GM13977 (cell line): ENCODE measurements at places on chromosomes 7 and 10.

- DNase-seq = no peak
Observed at GRCh38 chr10:8325024-8325980, 270.8 kb downstream of the GATA3 start.

DNA sequence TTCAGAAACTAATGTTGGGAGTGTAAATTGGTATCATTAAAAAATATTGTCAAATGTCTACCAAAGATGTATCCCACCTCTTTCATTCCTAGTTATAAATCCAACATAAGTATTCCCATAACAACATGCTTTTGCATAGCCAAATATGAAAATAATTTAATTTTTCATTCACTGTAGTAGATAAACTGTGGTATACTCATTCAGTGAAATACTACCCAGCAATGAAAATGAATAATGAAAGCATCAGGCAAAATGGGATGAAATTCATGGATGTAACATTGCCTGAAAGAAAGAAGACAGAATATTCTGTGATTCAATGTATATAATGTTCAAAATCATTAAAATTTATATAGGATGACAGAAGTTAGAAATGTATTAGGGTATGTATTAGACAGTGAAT, 629.0 kb upstream of the MBL2 start:
- DNase-seq = no peak

GRCh38 chr7:153034791-153035190, 275.2 kb downstream of the ACTR3B start:
- no peak for DNase-seq

DNA sequence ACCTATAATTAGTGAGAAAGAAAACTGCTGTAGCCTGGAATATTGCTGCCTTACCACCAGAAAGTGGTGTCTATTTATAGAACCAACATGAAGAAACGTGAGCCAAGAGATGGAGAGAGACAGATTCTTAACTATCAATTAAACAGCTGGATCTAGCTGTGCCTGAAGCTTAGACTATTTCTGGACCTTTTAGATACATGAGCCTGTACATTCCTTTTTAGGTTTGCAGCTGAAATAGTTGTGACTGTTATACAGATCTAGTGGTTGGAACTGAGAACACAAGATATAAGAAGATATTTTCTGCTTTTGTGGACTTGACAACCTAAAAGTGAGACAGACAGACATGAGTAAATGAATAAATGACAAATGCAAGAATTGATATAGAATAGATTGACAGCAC, 73.4 kb downstream of the CDK14 start:
- DNase-seq = no peak

DNA sequence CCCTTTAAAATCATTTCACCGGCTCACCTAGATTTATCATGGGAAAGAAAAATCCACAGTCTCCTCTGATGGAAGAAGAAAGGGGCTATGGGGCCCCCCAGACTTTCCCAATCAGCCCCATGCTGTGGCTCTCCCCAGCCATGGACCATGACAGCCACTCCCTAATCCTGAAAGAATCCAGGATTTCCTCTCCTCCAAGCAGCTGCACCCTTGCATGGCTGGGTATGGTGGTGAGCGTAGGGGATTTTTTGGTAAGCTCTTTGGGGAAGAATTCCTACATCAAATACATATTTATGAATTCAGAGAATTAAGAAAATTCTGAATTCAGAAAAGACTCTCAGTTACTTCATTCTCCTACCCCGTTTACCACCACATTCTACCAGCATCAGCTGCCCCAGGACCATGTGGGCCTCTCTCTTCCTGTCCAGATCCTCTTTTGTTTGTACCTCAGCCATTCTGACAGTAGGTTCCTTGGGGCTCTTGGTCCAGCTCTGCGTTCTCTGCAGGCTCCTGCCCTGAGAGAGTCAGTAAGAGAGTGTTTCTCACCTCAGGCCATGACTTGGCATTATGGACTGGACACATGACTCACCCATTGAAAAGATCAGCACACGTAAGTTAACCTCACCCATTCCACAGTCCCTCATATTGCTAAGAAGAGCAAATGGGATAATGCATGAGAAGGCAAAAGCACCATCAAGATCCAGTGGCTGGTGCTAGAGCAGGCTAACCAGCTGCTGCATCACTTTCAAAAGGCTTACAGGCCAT, 337.8 kb downstream of the ELMO1 start:
- DNase-seq = no peak

DNA sequence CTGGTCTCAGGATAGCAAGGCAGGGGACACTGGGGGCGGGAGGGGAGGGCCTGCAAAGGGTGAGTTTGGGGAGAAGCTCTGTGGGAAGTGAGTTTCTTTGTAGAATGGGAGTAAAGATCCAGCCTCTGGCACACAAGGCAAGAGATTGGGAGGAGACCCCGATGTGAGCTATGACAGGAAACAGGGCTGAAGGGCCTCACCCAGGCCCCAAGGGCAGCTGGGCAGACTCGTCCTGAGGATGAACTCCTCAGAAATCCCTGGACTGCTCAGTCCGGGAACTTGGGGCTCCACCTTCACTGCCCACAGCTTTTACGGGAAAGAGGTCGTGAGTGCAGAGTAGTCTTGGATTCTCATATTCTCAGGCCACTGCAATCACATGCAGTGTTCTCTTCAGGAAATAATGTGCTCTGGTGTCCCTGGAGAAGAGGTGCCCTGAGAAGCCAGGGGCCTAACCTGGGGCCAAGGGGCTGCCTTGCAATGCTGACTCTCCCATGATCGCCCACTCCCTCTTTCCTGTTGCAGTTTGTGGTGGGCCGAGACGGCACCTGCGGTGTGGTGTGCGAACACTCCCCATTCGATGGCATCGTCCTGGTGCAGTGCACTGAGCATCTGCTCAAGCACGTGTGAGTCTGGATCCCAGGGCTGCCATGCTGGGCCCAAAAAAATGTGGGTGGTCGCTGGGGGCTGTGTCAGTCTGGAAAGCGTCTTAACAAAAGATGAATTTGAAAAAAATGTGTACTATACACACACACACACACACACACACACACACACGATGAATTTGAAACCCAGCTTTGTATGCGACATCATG, 31.3 kb upstream of the C10orf53 start:
- no peak for DNase-seq

- DNase-seq = no peak
Observed at GRCh38 chr7:920351-921070, 34.0 kb downstream of the ADAP1 start.

DNA sequence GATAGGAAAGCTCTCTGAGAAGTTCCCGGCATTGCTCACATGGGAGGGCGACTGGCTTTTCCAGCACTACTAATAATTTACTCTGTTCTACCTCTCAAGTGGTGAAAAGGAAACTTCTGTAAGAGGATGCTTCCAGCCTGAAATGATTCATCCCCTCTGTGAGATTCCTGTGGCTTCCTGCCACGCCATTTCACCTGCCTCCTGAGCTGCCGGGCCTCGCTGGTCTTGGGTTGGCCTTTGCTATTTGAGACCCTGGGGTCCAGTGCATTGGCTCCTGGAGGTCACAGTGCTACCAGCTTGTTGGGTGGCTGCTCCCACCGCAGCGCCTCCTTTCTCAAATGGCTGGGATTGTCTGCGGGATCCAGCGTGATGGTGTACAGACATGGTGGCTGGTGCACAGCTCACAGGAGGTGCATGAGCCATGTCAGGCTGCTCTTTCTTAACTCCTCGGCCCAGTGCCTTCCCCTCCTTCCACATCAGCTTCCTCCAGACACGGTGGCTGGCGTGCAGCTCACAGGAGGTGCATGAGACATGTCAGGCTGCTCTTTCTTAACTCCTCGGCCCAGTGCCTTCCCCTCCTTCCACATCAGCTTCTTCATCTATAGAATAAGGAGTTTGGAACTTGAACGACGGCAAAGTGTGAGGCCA, 42.9 kb upstream of the PCBD1 start:
- DNase-seq = no peak

DNA sequence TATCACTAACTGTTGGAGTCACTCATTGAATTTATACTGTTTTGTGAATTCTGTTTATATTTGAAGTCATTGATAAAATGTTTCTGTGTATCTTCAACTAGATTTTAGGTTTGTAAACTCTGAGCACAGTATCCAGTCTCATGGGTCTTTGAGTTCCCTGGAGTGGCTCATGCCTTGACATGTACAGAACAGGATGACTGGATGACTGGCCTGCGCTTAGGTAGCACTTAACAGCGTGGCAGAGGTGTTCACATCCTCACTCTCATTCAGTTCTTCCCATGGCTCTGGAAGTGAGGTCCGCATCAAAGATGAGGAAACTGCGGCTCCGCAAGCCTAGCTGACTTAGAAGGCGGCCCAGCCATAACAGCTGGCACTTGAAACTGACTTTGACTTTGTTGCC, 576.9 kb downstream of the SUGCT start:
- no peak for DNase-seq

GRCh38 chr7:50310361-50310760, 5.8 kb downstream of the IKZF1 start:
- no peak for DNase-seq

DNA sequence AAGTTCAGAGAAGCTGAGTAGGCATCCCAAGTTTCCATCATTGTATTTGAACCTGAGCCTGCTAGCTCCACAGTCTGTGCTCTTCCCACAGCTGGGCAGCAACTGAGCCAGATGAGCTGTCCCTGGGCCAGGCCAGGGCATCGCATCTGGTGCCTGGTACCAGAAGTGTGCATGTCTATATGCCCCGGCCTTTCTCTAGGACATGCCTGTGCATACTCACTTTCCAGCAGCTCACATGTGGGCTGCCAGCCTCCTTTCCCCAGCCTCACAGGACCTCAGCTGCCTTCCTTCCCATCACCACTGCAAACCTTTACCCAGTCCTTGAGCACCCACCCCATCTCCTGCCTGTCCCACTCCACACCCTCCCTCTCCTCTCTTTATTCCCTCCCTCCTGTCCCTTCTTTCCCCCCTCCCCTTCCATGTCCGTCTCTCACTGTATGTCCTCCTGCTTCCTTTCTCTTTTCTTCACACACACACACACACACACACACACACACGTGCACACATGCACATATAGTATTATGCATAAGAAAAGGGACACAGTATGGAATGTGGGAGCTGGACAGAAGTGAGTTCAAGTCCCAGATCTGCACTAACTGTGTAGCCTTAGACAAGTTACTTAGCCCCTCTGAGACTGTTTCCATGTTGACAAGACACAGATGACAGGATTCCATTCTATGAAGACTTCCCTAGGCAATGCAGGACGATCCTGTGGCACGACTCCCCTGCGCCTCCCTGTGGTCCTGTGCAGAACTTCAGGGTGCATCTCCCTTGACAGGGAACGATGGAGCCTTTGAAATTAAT, 10.9 kb downstream of the CDHR1 start:
- peak; percentile 82 for DNase-seq

GRCh38 chr10:10527861-10528562, 489.7 kb upstream of the CELF2 start:
- no peak for DNase-seq

DNA sequence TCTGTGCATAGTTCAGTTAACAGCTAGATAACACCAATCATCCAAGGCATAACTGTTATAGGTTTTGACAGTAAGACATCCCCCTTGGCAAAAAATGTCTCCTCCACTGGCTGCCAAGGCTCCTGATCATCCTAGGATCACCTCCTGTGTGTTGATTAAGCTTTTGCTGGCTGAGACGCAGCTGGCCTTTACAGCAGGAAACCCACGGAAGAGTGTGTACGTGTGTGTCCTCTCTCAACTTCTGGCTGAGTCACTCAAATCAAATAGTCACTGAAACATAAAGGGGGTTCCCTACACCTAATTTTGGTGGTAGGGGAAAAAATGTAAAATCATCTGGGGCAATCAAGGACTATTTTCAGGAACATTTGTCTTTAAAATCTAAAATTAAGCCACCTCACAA, 208.8 kb downstream of the CTNNA3 start:
- DNase-seq = no peak

DNA sequence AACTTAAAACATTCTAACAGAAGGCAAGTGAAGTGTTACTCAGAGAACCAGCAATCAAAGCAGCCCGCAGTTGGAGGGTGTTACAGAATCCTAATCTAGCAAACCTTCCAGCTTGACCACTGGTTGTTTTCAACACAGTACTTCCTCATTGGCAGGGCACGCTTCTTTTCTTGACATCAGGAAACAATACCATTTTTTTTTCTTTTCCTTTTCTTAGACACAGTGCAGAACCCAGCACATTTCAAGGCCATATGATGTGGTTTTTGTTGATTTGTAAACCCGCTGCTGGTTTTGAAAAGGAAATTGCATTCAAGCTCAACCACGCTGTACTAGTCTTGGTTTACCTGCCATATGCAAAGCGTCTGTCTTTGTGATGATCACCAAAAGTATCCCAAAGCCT, 33.4 kb downstream of the RHOBTB1 start:
- no peak for DNase-seq

DNA sequence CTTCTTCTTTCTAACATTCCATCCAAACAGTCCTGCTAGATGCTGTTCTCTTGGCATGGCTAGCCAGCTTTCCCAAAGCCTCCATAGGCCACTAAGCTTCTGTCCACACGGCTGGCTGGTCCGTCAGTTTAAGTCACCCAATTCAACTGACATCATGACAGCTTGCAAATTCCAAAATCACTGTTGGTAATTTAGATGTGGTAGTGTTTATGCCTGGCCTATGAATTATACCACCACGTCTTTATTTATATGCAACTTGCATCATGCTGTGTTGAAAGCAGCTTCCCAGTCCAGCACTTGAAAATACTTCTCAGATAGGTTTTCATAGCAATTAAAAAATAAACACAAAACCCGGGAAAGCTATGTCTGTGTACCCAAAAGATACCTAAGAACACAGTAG, 2.2 kb upstream of the VIM start:
- no peak for DNase-seq

- no peak for DNase-seq
Observed at GRCh38 chr10:118901906-118902305, 127.6 kb upstream of the NANOS1 start.

DNA sequence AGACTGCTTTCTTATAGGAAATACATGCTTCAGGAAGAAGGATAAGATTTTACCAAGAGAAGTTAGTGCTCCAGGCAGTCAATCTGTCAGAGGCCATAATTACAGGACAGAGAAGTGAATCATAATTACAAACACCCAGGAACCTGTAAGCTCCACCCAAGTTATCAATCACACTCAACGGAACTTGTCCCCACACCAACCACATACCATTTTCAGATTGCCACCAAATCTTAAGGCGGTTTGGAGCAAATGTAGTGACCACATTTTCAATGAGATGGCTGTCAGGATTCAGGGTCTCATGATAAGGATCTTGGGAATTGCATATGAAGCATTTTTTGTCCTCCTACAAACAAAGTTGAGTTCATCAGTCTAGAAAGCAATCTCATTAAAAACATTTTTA, 4.8 kb downstream of the LAMB1 start:
- DNase-seq = no peak

GRCh38 chr7:41579961-41580935, 122.6 kb downstream of the INHBA start:
- no peak for DNase-seq

DNA sequence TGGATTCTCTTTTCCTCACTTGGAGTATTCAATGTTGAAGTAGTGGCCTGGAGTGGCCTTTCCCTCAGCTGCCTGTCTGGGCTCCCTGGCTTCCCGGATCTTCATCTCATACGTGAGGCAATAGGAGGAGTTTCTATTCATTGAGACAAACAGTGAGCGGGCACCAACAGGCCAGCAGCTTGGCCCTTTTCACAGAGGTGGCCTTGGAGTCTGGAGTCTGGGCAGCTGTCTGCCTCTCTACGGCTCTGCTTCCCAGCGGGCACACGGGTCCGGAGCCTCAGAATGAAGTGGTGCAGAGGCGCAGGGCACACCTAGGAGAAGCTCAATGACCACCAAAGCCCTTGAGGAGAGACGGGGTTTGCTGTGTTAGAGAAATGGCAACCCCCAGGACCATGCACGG, 169.4 kb downstream of the CCDC3 start:
- no peak for DNase-seq

- DNase-seq = no peak
Observed at GRCh38 chr7:123961771-123962170, 36.7 kb downstream of the SPAM1 start.
